Activated CD8-positive, alpha-beta memory T cell treated with anti-CD3 and anti-CD28 coated beads, Interleukin-2, amount 10 ng/mL, durations not matched to agents 7 days and 5 days (primary cell): ENCODE measurements at places on chromosomes 13 and 19.

- DNase-seq, result no peak
Observed at GRCh38 chr13:92196591-92197256, 798.3 kb downstream of the GPC5 start.

DNA sequence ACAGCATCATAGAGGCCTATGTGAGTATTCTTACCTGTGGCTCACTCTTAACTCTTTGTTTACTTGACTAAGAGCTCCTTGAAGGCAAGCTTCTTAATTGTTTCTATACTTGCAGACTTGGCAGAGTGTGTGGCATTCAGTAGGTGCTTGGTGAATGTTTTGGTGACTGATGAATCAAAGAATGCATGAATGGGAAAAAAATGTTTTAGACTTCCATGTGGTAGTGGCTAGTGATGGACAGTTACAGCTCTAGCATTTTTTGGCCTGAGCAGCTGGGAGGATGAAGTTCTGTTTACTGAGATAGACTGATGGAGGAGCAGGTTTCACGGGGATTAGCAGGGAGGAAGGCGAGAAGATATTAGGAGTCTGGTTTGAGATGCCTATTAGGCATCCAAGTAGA lies 13.6 kb downstream of the HAS1 start:
- DNase-seq, result no peak

DNA sequence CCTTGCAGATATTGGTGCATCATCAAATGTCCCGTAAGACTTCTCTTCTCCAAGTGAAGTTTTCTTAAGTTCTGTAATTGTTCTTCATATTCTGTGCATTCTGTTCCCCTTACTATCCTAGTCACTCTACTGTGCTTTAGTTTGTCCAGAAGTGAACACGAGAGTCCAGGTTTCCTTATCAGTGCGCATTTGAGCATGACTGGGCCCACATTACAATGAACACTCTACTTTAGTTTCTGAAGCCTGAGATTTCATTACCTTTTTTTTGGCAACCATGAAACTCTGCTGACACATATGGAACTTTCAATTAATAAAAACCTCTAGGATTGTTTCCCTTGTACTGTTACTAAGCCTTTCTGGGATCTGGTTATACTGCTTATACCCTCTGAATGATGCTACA lies 270.0 kb downstream of the KCNRG start:
- DNase-seq, result no peak

GRCh38 chr19:7294558-7295212 lies 471 bp upstream of the INSR start:
- no peak for DNase-seq

- DNase-seq, result peak; percentile 51
Observed at GRCh38 chr13:30572859-30573275, 44.9 kb upstream of the USPL1 start.
